ENCODE measurements at places on chromosomes 6 and 20.

GRCh38 chr20:62501801-62502495 lies 26.2 kb upstream of the GATA5 start:
- peak; percentile 52 for DNase-seq

DNA sequence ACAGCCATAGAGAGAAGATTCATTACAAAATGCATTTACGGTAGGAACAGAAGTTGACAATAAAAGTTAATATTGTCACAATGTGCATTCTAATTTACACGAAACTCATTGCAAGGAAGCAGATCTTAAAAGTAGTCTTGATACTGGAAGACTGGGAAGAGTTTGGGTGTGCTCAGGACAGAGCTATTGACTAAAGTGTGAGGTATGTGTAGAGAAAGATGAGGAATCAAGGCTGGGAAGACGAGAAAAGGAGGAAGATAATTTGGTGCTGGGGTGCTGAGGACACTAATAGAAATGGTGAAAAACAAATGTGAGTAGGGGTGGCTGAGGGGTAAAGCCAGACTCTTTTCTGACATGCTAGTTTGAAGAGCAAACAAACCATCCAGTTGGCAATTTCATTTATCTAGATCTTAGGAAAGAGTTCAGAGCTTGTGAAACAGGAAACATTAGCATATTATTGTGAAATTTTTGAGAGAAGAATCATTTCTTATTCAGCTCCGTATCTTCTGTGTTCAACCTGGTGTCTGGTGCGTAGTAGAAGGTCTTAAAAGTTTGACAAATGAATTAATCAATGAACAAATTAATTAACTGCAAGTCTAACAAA lies 72.7 kb downstream of the ELOVL4 start:
- no peak for DNase-seq

DNA sequence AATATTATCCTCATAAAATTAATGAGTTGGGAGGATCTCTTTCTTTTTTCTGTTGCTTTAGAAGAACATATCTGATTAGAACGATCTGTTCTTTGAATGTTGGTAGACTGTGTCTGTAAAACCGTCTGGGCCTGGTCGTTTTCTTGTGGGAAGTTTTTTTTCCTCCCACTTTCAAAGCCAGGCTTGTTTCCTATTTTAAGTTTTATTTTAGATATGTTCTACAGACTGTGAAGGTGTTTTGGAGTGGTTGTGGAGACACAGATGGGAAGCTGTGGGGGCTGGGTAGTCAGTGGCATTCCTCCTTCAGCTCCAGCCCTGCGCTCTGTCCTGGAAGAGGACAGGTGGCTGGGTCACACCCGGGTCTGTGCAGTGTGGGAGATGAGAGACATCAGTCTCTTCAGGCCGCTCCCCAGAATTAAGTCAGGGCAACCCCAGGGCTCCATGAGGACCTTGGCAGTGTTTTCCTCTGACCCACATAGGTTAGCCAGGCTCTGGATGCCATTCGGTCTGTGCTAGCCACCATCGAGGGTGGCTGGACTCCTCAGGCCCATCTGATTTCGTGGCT lies 92.0 kb upstream of the SCP2D1 start:
- no peak for DNase-seq

DNA sequence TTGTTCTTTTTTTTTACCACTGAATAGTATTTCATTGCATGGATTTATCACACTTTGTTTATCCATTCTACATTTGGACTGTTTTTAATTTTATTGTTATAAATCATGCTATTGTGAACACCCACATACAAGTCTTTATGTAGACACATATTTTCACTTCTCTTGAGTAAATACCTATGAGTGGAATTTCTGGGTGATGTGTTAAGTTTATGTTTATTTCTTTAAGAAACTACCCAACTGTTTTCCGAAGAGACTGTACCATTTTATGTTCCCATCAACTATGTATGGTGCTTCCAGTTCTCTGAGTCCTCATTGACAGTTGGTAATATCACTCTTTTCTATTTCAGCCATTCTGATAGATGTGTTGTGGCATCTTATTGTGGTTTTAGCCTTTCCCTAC lies 54.0 kb downstream of the RIN2 start:
- no peak for DNase-seq

DNA sequence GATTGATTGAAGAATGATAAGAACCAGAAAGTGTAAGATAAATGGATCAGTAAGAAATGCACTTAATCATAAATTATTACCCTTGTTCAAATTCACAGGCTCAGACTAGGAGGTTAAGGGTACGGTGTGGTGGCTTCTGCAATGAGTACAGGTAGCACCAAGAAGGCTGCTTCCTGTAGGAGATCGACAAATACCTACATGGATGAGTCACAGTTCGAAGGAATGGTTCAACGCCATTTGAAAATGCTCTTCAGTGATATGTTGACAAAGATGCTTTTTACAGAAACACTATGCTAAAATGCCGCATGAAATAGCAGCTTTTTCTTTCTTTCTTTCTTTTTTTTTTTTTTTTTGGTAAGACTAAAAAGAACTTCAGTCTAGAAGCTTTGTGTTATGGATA lies 116.2 kb downstream of the DTNBP1 start:
- no peak for DNase-seq

DNA sequence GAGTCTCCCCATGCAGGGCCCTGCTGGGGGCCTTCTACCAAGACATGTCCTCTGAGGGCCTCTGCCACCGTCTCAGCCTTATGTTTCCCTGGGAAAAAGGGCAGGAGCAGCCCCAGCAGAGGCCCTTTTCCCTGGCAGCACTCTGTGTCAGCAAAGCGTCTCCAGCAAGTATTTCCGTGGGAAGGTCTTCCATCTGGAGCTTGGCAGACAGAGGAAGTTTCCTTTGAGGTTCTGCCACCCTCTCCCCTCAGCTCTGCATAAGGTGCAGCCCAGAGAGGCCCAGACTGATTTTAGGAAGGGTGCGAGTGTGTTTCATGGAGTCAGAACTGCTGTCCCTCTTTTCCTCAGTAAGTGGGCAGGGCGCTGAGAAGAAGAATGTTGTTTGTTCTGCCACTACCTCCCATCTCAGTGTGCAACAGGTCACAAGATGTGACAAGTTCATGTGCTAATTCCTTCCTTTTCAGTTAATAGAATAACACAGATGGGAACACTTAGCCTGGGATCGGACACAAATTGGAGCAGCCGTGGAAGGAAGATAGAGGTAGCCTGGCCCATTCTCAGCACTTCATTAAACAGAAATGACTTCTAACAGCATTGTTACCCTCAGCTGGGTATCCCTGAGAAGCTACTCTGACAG lies 784.4 kb downstream of the MAFB start:
- no peak for DNase-seq

- no peak for DNase-seq
Measured at GRCh38 chr6:118668761-118669385, 17.5 kb upstream of the CEP85L start.

- DNase-seq: no peak
Measured at GRCh38 chr6:137224799-137225198, 5.6 kb upstream of the IFNGR1 start.

GRCh38 chr6:36506611-36507010 lies 40.7 kb downstream of the STK38 start:
- no peak for DNase-seq

DNA sequence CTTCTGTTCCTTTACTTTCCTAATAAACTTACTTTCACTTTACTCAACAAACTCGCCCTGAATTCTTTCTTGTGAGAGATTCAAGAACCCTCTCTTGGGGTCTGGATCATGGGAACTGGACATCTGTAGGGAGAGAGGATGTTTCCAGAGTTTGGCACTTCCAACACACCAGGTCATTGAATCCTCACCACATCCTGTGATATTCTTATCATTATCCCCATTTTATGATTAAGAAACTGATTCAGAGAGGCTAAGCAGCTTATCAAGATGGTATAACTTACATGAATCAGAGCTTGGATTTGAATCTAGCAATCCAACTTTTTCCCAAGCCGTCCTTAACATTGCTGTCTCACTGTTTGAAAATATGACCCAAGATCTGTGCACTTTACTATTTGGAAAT lies 15.5 kb downstream of the PPIL6 start:
- DNase-seq: no peak

DNA sequence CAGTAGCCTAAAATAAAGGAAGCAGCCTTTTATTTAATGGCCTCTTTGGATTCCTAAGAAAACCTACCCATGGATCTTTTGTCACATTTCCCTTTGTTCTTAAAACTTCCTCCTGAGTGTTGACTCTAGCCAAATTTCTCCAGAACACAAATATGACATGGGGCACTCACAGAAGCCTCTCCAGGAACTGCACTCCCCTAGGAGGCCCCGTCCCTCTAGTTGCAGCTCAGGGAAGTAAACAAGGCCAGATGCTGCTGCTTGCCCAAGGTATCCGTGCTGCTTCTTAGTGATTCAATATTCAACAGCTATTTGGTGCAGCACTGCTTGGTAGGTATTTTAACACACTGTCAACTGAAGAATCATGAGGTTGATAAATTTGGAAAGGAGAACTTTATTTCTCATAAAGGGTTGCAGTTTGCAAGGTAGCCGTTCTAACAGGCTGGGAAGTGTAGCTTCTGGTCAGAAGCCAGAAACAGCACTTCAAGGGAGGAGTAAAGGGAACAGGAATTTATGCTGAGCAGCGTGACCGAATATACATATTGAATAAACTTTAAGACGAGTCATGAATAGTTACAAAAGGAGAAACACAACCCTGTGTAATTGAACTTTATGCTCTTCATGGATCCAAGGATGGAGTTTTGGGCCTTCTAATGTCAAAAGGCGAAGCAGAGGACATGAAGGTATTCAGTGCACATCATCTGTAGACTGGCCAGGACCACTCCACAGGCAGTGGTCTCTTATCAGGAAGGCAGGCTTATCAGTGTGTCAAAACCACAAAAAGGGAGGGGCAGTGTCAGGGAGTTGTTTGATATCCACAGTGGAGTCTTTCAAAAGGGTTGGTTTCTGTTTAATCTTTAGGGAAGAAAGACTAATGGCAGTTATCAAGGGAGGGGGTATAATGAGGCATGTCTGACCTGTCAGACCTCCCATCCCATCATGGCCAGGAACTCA lies 63.3 kb downstream of the CD24 start:
- DNase-seq: no peak

DNA sequence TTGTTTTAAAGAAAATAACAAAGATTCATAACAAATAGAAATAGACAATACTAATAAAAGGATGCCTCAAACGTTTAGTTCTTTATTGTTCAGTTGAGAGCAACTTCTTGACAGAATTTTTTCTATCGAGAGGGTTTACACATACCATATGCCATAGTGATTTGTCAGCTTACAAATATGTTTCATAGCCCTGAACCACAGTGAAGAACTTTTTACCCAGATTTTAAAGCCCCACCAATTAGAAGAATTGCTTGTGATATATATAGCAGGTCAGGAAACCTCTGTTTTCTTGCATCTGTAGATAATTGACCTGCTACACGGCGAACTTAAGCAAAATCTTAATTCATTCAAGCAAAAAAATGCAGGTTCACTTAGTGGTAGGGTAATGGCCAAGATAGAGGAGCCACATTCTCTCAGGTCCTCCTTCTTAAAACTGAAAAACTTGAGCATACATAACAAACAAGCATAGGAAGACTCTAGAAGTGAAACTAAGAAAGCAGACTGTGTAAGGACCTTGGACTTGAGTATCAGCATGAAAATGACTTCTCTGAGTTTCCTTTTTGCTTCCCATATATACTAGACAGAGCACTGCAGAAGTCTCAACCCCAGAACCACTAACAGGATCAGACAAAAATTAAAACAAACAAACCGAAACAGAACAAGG lies 39.5 kb downstream of the CRISP1 start:
- no peak for DNase-seq

DNA sequence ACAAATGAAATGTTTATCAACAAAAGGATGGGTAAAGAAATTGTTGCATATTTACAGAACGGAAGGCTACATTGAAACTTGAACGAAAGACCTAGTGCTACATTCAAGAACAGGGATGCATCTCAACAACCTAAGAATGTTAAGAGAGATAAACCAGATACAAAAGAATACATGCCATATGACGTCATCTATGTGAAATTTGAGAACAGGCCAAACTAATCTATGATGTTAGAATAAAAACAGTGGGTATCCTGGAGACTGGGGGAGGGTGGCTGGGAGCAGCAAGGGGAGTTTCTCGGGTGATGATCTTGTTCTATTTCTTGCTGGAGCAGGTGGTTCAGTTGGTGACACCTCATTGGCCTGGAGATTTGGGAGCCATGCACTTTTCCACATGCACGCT lies 81.5 kb downstream of the SULF2 start:
- DNase-seq: no peak

GRCh38 chr6:63910863-63911551 lies 275.4 kb downstream of the PHF3 start:
- no peak for DNase-seq

DNA sequence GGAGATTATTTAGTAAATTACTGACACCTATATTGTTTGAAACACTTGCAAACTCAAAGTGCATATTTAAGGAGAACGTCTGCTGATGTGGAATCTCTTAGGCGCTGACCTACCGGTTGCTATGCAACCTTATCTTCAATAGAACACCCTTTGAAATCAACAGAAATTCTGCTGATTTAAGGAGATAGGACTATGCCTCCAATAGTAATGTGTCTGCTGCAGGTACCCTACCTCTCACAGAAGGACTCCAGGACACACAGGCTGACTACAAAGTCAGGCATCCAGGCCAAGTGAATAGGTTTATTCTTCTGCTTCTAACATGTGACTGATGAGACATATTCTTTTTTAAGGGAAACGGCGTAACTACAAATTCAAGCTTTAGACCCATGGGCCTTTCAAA lies 311.7 kb downstream of the CBLN4 start:
- no peak for DNase-seq

DNA sequence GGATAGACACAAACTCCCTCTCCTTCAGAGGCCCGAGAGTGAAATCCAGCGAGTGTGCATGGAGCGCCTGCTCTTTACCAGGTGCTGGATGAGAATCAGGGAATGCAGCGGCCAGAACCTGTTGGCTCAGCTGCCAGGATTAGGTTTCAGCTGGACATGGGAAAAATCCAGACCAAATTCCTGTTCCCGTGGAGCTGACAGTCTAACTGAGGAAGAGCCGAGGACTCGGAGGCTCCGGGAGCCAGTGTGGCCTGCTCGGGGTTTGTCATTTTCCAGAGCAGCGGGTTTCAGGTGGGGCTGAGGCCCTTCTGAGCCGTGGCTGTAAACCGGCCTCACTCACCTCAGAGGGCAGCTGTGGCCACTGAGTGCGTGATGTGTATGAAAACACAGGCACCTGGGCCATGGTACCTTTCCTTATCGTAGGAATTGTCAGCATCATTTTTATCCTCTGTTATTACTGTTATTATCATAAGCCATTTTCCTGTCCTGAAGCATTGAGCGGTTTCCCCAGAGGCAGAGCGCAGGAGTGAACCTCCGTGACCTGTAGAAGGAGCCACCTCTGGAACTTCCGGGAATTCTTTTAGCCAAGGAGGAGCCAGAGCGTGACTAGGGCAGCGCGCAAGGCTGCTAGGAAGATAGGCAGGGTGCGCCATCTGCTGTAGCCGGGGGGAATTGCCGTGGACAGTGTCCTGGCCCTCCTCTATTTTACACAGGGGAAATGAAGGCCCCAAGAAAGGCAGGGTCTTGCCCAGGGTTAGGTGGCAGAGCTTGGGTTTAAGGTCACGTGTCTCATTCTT lies 27.3 kb downstream of the PKIG start:
- DNase-seq: peak; percentile 81

- DNase-seq: no peak
Measured at GRCh38 chr6:150846641-150847040, 18.9 kb upstream of the MTHFD1L start.
